ENCODE measurements at places on chromosomes 4 and X.

- DNase-seq: no peak
Measured at GRCh38 chr4:142016031-142016430, 379.6 kb downstream of the IL15 start.

- DNase-seq: no peak
Measured at GRCh38 chr4:14434483-14434882, 567.8 kb upstream of the CPEB2 start.

DNA sequence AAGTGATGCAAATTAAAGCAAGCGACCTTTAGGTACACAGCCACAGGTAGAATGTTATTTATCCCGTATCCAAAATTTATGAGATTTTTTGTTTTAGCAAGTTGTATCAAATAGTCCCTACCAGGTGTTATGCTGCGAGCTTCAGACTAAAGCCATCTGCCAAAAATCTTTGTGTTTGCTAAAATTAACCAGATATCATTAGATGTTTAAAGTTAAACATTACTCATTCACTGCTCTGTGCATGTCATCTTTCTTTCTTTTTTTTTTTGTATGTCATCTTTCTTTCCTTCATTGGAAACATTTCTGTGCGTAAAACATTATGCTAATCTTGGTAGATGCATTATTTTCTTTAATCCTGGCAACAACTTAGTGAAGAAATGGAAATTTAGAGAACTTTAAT, 173.1 kb downstream of the FHIP1A start:
- DNase-seq: no peak

GRCh38 chrX:72572248-72573157, at the start of gene HDAC8:
TSS of gene HDAC8 (minus strand) at chrX:72572843. CDS start at chrX:72572761, 82 bp downstream.
- DNase-seq: peak; percentile 80

DNA sequence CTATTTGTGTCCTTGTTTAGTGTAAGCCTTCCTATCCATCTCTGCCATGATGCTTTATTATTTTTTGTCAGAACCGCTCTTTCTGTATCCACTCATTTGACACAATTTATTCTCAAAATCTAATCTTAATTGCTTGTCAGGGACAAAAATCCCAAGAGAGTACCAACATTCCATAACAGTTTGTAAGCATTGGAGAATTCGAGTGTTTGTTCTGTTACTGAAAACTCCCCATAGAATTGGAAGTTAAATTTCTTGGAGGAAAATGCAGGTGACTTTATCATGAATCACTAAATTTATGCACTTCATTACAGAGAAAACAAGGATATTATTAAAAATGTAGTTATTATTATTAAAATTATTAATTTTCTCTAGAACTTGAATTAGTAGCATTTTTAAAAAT, 1986.1 kb downstream of the ARAP2 start:
- no peak for DNase-seq

GRCh38 chr4:40427128-40427527, 92.0 kb downstream of the CHRNA9 start:
- no peak for DNase-seq

DNA sequence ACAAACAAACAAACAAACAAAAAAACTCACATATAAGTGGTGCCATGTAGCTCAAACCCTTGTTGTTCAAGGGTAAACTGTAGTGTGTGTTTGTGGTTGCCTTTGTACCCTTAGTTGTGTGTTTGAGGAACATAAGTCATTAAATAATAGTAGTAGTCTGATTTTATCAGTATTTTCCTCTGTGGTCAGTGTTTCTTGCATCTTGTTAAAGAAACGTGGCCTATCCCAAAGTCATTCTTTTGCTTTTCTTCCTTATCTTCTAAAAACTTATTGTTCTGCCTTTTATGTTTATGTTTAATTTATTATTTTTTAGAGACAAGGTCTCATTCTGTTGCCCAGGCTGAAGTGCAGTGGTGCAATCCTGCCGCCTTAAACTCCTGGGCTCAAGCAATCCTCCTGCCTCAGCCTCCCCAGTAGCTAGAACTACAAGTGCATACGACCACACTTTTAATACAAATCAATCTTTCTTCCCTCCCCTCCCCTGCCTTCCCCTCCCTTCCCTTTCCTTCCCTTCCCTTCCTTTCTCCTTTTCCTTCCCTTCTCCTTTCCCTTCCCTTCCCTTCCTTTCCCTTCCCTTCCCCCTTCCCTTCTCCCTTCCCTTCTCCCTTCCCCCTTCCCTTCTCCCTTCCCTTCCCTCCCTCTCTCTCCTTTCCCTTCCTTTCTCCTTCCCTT, 26.4 kb downstream of the PRIMPOL start:
- no peak for DNase-seq

DNA sequence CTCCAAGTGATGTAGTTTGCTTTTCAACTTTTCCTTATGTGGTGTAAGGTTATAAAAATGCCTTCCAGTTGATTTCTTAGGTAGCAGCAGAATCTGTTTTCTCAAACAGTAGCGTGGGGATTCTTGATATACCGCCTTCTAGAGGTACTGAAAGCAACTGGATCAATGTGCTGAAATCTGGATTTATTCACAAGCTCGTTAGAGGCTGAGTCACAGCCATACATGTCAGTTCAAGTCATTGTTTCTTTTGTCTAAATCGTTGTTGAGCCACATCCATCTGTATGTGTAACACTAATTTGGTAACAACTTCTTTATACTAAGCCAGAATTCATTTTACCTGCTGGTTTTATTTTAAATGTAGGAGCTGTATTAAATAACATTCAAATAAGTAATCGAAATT, 200.0 kb upstream of the MAD2L1 start:
- no peak for DNase-seq

DNA sequence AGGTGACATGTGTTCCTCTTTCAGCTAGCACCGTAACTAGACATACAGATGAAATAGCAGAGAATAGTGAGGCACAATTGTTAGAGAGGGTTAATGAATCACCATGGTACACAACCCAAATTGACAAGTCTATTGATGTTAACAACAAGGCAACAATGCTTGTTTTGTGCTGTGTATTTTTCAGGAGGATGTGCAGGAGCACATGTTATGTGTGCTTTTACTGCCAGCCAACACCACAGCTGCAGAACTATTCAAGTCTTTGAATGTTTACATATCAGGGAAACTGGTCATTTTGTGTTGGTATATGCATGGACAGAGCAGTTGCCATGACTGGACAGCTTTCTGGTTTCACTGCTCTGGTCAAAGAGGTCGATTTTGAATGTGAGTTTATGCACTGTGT, 32.8 kb downstream of the STBD1 start:
- DNase-seq: no peak

GRCh38 chr4:156923525-156923924, 48.1 kb downstream of the PDGFC start:
- DNase-seq: no peak

DNA sequence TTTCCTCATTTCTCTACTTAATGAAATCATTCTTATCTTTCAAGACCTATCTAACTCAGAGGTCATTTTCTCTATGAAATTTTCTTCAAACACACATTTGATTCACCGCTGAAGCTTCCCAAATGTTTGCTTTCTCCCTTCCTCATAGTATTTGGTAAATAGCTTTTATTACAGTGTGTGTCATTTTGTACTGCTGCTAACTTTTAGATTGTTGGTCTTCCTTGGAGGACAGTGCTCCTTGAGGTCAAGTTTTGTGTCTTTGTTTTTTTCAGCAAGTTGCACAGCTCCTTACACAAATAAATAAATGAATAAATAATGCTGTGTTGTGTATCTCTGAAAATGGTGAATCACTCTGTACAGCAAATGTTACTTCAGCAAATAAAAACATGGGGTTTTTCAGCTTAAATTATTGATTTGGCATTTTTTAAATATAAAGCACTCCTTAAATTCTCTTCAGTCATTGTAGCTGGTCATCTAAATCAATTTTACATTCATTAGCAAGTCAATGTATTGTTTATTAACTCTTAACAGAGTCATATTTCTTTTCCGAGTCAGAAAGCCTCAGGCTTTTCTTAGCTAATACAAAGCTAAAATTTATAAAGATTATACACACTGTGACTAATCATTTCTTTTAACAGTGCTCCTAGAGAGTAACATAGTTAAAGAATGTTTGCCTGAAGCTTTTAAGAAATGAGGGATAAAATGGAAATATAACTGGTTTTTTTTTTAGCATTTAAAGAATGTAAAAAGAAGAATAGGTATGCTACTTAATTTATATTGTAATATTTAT, 30.1 kb upstream of the MAD2L1 start:
- no peak for DNase-seq

DNA sequence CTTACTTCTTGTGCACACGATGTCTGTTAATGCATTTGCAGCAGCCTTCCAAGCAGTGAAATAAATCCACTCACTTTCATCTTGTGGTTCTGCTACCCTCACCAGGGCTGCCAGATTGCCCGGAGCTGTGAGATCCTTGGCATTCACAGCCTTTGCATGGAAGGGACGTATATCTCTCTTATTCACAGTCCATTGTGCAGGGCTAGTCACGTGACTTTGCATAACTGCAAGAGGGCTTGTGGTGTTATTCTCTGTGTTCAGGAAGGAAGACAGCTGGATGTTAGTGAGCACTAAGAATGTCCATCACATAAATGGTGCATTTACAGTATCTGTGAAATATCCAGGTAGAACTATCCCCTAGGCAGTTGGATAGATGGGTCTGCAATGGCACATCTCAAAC, 96.5 kb upstream of the BEND4 start:
- no peak for DNase-seq

DNA sequence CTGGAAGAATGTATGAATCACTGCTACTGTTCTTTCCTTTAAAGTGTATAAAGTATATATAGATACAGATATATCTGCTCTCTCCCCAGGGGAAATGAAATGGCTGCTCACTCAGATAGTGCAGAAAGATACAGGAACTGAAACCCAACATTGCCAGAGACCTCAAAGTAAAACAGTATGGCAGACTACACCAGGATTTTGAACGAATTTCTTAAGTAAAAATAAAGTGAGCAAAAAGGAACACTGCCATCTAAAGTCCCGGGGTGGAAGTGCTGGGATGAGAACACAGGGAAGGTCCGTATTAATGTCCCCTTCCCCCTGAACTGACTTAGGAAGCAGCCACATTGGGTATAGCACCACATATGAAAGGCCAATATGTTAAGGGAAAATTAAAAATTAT, 93.4 kb downstream of the TMA16 start:
- no peak for DNase-seq

- DNase-seq: no peak
Measured at GRCh38 chrX:74579597-74580198, 34.7 kb downstream of the RLIM start.

- DNase-seq: no peak
Measured at GRCh38 chr4:46975812-46976553, 17.4 kb downstream of the GABRA4 start.

DNA sequence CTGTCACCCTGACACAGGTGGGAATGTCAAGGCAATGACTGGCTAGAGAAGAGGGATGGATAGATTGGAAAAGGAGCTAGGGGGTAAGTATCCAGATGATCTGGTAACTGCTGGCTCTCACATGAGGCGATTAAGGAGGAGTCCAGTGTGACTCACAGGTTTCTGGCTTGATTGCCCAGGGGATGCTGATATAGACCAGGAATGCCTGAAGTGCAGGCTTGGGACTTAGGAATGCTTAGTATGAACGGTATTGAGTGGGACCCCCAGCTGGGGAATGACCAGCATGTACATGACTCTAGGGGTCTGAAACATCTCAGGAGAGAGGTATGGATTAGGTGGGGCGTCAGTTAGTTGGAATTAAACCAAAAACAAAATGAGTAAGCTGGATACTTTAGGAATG, 65.8 kb upstream of the PRPS1 start:
- no peak for DNase-seq

GRCh38 chr4:130576218-130576617, 1480.3 kb downstream of the C4orf33 start:
- DNase-seq: no peak

- no peak for DNase-seq
Measured at GRCh38 chr4:120881846-120882245, 40.7 kb downstream of the PRDM5 start.

- DNase-seq: no peak
Measured at GRCh38 chr4:82382751-82383150, 9.0 kb upstream of the HNRNPD start.

GRCh38 chr4:56128213-56128612, 179.5 kb downstream of the CEP135 start:
- no peak for DNase-seq

GRCh38 chr4:78796526-78796925, 20.4 kb downstream of the BMP2K start:
- DNase-seq: no peak

- no peak for DNase-seq
Measured at GRCh38 chr4:16864199-16864598, 34.2 kb downstream of the LDB2 start.

DNA sequence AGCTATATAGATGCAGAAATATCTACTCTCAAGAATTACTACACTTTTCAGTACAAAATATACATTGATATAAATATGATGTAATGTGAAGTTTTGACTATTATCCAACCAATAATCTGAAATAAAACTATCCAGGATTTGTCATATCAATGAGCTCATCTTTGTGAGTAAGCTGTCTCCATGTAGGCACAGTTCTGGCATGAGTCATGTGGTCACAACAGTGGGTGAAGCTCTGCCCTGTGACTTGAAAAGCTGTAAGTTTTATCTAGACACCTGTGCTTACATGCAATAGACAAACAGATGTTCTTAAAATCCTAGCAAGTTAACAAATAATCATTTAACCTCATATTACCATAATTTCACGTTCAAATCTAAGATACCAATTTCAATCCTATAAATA, 192.7 kb downstream of the GABRG1 start:
- DNase-seq: no peak

GRCh38 chrX:40971736-40972135, 113.5 kb upstream of the USP9X start:
- no peak for DNase-seq

GRCh38 chrX:12877386-12877785, 10.5 kb downstream of the TLR7 start:
- DNase-seq: no peak

DNA sequence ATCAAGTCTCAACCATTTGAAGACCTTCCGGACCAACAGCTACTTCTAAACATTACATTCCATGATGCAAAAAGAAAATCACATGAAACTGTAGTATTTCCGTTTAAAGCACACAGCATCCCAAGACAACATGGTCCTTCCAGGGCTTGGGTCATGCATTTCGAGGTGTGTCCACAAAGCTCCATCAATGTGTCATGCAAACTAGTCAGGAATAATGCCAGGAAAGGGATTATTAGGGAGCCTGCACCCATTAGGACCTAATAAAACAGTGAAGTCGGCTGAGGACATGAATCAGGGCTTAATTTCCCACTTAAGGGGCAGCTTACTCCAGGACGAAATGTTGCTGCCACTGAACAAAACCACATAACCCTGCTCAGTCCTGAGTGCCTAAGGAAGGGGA, 177.9 kb downstream of the TSPAN5 start:
- no peak for DNase-seq

GRCh38 chr4:144582105-144582850, 63.7 kb upstream of the HHIP start:
- no peak for DNase-seq

DNA sequence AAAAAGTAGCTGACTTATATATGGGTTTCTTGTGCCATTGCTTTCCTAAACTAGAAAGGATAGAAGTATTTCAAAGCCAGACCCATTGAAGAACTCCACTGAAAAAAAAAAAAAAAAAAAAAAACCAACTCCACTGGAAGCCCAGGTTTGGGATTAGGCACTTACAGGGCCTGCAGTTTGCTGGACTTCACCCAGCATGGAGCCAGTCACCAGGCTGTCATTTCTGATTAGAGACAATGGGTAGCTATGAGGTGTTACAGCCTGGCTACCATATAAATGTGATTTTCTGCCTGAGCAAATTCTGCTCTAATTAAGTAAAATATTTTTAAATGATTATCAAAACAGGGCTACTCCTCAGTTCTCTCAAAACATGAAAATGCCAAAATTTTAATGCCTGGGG, 49.5 kb downstream of the HS6ST2 start:
- DNase-seq: no peak

- no peak for DNase-seq
Measured at GRCh38 chrX:124501586-124501985, 155.2 kb downstream of the SH2D1A start.
